Psoas muscle (tissue), 8 donors: ENCODE measurements at places on chromosomes 2 and 18. TPM values are rescaled to one million over a fixed set of nuclear protein-coding genes. Genes with fewer than 3 reads are reported as not detected.

GRCh38 chr2:70767699-70768589, at the start of gene ADD2:
Gene ADD2 (minus strand): TSS chr2:70768200. CDS start chr2:70706408, 61,792 bp downstream.
- DNase-seq: peak; percentile 48

Gene DSG1
- total RNA-seq: not detected

Gene GKN2
- total RNA-seq: not detected

GRCh38 chr2:128279009-128279408, 39.7 kb downstream of the HS6ST1 start:
- DNase-seq: no peak

DNA sequence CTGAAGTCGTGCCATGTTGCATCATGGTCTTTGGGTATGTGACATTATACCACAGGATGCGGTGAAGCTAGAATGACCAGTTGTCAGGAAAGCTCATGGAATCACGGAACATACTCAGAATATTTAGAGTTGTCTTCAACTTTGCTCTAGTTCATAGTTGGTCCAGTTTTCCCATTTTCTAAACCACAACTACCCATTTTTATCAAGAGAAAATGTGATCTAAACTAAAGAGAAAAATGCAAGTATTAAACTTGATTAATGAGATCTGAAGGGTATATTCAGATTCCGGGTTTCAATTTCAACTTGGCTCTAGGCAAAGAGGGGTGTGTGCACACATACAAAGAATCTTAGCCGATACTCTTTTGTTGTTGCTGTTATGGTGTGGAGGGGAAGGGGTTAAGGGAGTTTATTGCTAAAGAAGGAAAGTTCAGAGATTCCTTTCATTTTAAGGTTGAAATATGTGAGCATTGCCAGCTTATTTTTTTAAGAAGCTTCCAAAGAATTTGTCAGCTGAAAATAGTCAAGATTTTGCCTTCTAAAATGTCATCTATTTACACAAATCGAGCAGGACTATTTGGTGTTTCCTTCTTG, 516.6 kb upstream of the ZEB2 start:
- DNase-seq: no peak

Gene CFAP65
- total RNA-seq: not detected

GRCh38 chr2:201833781-201834180, 27.4 kb downstream of the CDK15 start:
- no peak for DNase-seq

GRCh38 chr2:58594762-58595161, 353.6 kb upstream of the FANCL start:
- no peak for DNase-seq

GRCh38 chr2:186241874-186242273, 244.2 kb upstream of the ZC3H15 start:
- DNase-seq: no peak

GRCh38 chr18:58140387-58141325, 96.6 kb downstream of the NEDD4L start:
- DNase-seq: no peak
